Neural crest cell (in vitro differentiated cells): ENCODE measurements at places on chromosomes 11 and 22.

DNA sequence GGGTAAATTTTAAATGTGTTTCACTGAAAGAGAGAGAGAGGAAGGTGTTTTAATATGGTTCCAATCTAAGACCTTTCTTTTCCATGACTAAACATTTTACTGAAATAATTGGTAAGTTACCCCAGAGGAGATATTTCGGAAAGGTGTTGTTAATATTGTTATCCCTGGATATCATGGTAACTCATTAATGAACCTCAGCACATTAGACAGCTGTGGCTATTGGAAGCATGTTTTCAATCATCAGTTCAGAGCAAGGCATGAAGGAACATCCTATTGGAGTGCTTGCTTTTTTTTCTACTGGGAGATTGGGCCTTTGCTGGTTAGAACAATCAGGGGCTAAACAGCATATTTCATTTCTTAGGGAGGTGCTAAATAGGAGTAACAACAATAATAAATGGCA lies 11.8 kb downstream of the BARX2 start:
- DNase-seq: no peak

- no peak for DNase-seq
These were observed 106.1 kb upstream of the CLMP start for GRCh38 chr11:123301013-123301591.

DNA sequence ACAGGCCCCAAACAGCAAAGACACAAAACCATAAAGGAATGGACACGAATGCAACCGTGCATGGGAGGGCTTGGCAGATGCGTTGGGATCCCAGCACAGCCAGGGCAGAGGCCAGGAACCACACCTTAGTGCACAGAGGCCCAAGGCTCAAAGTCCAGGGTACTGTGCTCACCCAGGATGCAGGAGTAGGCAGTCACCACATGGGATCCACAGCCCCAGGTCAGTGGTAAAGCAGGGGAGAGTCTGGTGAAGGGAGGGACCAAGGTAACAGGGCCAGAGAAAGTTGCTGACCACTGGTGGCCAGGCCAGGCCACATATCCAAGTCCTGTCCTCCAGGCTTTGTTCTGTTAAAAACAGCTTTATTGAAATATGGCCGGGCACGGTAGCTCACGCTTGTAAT lies 6.5 kb upstream of the CERK start:
- no peak for DNase-seq

- DNase-seq: no peak
These were observed 16.0 kb downstream of the OVOL1 start for GRCh38 chr11:65802841-65803240.

DNA sequence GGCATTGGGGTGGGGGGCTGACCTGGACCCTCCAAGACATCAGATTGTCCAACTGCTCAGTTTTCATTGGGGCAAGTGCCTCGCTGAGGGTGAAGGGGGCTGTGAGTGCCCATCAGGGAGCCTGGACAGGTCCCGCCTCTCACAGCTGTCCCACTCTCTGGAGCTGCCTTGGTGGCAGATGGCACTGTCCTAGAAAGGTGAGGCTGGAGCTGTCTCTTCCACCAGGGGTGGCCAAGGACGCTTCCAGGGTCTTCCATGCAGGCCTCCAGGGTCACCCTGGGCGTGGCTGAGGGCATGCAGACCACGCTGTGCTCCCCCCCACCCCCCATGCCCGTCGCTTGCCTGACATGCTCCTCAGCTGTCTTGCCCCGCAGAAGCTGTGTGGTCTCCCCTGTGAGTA lies 53.5 kb upstream of the CCDC188 start:
- DNase-seq: no peak

- no peak for DNase-seq
These were observed 349.8 kb upstream of the PITPNB start for GRCh38 chr22:28268850-28269249.

GRCh38 chr22:17085277-17086181 lies 729 bp downstream of the IL17RA start:
- no peak for DNase-seq

GRCh38 chr11:11735586-11735985 lies 106.2 kb upstream of the USP47 start:
- no peak for DNase-seq

DNA sequence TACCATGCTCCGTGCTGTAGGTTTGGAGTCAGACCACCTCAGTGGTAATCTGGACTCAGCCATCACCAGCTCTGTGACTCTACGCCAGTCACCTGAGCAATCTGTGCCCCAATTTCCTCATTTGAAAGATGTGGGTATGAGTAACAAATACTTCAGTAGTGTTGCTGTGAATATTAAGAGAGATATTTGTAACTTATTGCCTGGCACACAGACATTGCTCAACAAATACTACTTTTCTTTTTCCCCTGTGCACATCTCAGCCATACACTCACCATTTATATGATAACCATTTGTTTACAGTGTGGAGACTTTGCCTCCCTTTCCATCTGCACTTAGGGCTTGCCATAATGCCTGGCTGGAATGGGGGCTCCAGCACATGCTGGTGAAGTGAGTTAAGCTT lies 89.7 kb upstream of the CLPB start:
- no peak for DNase-seq

- no peak for DNase-seq
These were observed 7.5 kb downstream of the DIXDC1 start for GRCh38 chr11:111944651-111945051.

- peak; percentile 12 for DNase-seq
These were observed 33.8 kb downstream of the OR2AG2 start for GRCh38 chr11:6737872-6738466.

GRCh38 chr11:35173616-35174566 lies 34.9 kb downstream of the CD44 start:
- no peak for DNase-seq

DNA sequence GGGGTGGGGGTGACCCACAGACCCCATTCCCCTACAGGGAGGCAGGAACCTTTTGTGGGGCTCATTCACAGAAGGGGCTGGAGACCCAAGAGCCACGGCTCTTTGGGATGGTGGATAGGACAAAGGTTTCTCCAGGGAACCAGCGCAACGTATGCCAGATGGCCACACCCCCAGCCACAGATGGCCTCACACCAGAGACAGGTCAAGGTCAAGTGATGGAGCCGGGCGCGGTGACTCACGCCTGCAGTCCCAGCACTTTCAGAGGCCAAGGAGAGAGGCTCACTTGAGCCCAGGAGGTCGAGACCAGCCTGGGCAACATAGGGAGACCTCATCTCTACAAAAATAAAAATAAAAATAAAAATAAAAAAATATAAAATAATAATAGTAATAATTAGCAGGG lies 17.1 kb upstream of the BRSK2 start:
- no peak for DNase-seq

DNA sequence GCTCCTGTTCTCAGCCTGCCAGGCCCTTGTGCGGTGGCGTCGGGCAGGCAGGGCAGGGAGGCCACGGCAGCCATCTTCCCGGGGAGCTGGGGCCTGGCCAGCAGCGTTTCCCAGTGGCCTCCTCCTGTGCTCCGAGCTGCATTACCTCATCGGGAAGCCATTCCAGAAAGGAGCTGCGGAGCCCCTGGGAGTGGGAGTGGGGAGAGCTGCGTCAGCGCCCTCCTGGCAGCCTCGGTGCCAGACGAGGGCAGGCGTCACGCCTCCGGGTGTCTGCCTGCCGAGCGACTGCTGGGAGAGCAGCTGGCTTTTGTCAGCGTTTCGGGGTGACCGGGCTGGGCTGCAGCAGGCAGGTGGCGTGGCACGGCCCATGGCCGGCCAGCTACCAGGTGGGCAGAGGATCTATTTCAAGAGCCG lies 30.9 kb upstream of the WNT7B start:
- DNase-seq: no peak

GRCh38 chr22:41387341-41387740 lies 5.6 kb downstream of the TEF start:
- DNase-seq: no peak

DNA sequence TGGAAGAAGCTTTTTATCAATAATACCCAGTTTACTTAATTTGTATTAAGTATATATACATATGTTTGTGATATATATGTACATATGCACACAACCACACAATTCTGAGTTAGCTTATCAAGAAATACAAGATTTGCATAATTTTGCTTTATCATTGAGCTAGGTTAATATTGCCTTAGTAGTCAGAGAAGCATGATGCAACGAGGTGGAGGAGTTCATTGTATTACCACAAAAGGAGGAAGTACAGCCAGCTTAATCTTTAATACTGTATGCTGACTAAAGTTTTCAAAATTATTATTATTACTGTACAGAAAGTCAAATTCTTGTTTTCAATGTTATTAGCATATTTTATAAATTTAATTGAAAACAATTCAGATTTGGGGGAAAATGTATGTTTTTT lies 278.4 kb upstream of the PDGFD start:
- no peak for DNase-seq

GRCh38 chr11:119361941-119362725 lies 15.6 kb upstream of the MFRP start:
- no peak for DNase-seq

DNA sequence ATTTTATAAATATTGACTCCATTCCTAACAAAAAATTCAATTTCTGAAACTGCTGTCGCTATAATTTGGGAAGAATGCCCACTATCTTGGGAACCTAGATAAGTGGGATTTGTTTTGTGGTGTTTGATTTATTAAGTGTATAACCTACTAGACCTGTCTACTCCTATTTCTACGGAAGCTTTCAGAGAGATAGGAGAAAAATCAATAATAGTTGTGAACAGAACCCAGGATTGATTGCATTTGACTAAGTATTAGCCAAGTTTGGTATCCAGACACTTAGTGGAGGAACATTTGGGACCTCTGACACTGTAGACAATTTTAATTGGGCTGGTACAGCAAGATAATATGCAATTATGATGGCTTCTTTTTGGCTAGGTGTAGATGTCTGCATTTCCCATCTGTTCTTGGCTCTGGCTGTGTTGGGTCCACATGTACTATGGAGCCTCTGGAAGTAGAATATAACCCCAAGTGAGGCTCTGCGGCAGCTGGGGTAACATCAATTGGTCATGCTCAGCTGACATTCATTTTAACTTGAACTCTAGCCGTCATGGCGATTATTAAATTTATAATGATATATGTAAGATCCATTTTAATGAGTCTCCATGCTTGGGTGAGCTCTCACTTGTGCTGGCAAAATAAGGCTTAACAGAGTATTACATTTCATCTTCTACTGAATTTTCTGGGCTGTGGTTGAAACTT lies 111.5 kb upstream of the E2F8 start:
- DNase-seq: no peak

- no peak for DNase-seq
These were observed 73.2 kb downstream of the SLC35F2 start for GRCh38 chr11:107785401-107785800.

GRCh38 chr22:47574556-47574955 lies 812.1 kb downstream of the TBC1D22A start:
- DNase-seq: no peak

DNA sequence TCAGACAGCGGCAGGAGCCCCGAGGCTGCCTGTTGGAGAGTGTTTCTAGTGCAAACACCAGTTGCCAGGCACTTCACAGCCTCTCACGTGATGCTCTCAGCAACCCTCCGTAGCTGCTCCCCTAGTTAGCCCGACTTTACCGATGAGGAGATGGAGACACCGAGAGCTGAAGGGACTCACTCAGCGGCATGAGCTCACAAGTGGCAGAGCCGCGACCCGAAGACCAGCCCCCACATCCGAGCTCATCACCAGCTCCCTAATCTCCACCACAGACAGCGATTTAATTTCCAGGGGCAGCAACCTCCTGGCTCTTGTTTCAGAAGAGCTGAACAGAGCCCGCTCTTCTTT lies 28.7 kb upstream of the RTL6 start:
- no peak for DNase-seq

GRCh38 chr11:16909359-16910035 lies 104.7 kb downstream of the PLEKHA7 start:
- DNase-seq: no peak

GRCh38 chr11:120221115-120221752 lies 10.4 kb downstream of the OAF start:
- no peak for DNase-seq

GRCh38 chr11:62245271-62245753 lies 3.3 kb downstream of the SCGB1D2 start:
- DNase-seq: peak; percentile 11

DNA sequence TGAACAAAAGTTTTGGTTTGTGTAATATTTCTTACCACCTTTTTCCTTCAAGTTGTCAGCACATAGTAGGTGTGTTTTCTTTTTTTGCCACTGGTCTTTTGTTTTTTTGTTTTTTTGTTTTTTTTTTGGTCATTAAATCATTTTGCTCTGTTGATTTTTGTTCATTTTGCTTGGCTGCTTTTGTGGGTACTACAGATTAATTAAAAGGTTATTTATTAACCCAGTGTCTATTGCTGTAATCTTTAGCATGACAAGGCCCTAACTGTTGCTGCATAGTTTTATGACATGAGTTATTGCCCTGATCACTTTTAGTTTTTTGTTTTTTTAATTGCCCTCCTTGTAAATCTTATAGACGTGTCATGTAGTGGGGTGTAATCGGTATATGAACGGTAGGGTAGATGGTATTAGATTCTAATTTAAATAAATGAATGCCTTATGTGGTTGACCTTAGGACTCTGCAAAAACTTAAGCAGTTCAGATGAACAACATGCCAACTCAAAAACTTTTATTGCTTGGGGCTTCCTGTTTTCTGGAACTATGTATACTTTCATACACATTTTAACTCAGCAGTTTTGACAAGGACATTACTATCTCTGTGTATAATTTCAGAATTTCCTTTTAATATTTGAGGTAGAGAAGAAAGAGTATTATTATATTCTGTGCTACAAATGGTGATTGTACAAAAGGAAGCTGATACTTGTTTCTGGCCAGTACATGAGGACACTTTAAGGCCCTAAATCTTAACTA lies 7.9 kb downstream of the EWSR1 start:
- DNase-seq: no peak

DNA sequence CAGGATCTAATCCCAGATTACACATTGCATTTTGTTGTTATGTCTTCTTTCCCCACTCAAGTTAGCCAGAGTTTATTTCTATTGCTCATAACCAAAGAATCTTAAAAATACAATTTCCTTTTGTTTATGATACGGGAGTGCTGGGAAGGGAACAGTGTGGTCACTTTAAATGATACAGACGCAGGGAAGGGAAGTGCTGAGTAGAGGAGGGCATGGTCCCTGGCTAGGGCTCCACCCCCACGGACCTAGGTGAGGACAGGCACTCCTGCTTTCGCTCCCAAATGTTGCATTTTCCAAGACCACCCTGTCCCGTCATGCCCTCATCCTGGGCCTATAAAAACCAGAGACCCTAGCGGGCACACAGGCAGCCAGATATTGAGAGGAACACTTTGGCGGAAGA lies 30.6 kb upstream of the NARS2 start:
- no peak for DNase-seq

GRCh38 chr11:16879690-16880089 lies 134.5 kb downstream of the PLEKHA7 start:
- no peak for DNase-seq

DNA sequence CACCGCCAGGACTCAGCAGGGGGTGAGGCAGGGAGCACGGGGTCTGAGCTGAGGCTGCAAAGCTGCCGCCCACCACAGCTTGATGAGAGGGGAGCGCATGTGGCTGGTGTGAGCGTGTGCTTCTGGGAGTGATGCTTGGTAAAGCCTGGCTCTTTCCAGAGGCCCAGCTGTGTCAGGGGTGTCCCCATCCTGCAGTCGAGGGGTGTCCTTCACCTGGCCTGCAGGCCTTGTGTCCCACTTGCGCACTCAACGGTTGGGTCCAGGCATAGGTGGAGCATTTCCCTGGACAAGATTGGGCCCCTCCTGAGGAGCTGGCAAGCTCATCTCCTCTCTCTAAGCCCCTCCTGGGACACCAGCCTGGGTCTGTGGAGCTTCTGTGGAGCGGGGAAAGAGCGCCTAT lies 273.9 kb downstream of the TBC1D22A start:
- DNase-seq: no peak
